MM.1S (cell line): ENCODE measurements at places on chromosomes 12 and 14.

- no peaks in the 10 kb centered on the region for H3K27me3 ChIP-seq
- DNase-seq: no peak
- no peak overlapping the region for H3K4me3 ChIP-seq
- no peaks in the 10 kb centered on the region for H3K4me1 ChIP-seq
- H3K27ac ChIP-seq: no peak overlapping the region
These were observed 305.9 kb downstream of the NUAK1 start for GRCh38 chr12:105832806-105833205.

DNA sequence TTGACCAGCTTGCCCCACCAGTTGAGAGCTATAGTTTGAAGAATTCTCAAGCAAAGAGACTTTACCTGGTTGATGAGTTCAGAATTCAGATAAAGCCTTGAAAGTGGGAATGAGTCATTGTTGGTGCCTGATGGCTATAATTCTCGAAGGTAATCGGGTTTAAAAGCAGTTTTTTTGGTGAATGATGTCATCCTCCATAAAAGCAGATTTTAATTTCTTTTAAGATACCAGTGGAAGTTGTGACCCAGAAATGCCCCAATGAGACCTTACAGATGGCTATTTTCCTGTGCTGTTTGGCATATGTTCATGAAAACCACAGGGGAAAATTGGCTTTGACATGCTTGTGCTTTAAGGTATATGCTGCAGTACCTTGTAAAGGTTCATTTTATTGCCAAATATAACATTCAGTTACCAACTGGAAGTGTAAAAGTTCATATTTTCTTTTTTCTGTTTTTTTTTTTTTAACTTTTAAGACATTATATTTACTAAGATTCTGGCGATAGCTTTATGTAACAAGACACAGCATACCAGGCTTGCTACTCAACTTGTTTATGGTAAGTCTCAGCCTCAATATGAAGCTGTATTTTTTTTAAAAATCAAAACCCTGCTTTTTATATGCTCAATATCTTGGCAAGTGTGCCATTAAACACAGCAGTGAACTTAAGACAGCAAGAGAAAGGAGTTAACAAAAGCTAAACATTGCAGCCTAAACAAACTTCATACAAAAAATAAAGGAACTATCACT lies 119.3 kb downstream of the LMNTD1 start:
- no peaks in the 10 kb centered on the region for H3K36me3 ChIP-seq
- H3K4me3 ChIP-seq: no peak overlapping the region
- DNase-seq: peak; percentile 8
- H3K4me1 ChIP-seq: peaks cover 21% of the 10 kb centered on the region

DNA sequence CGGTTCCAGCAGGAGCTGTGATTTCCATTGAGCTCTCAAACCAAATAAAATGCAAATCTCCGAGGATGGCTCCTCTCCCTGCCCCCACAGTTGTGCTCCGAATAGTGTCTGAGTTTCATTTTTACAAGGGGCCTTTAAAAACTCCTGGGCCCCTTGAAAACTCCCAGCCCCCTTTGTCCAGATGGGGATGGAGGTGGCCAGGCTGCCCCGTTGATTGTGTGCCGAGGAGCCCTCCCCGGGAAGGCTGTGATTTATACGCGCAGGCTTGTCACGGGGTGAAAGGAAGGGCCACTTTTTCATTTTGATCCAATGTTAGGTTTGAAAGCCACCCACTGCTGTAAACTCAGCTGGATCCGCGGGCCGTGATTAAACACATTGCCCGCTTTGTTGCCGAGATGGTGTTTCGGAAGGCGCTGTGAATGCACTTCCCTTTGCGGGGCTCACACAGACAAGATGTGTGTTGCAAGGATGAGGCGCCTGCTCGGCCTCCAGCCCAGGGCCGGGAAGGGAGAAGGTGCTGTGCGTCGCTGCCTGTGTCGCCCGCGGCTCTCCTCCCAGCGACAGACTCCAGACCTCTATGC lies 98.8 kb downstream of the TMEM132C start:
- H3K27me3 ChIP-seq: no peaks in the 10 kb centered on the region
- no peaks in the 10 kb centered on the region for H3K4me1 ChIP-seq
- H3K36me3 ChIP-seq: no peaks in the 10 kb centered on the region

DNA sequence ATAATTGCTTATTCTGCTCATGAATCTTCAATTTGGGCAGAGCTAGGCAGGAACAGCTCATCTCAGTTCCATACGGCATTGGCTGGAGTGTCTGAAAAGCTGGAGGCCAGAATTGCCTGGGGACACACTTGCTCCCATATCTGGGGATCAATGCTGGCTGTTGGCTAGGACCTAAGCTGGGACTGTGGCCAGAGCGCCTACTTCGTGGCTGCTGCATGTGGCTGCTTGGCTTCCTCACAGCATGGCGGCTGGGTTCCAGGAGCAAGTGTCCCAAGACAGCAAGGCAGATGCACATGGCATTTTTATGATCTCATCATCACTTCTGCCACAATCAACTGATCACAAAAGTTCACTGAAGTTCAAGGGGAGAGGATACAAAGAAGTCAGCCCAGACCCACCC lies 200.2 kb downstream of the TTC8 start:
- no peaks in the 10 kb centered on the region for H3K4me1 ChIP-seq
- H3K27ac ChIP-seq: no peak overlapping the region
- no peak for DNase-seq
- H3K27me3 ChIP-seq: no peaks in the 10 kb centered on the region

DNA sequence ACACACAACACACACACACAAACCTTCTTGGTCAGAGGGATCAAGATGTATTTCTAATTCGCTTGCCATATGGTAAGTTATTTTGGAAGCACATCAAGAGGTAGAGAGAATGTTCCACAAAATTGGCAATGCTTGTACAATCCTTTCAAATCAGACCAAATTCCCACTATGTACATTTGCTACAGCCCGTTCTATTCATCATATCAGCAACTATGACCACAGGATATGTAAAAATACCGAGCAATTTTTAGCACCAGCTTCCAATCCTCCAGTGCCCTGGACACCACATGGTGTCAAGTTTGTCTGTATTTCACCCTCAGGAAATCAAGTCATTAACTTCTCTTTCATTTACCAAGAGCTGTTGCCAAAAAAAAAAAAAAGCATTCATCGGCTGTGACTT lies 21.2 kb downstream of the TBX5 start:
- H3K4me1 ChIP-seq: no peaks in the 10 kb centered on the region
- no peak overlapping the region for H3K4me3 ChIP-seq
- no peak for DNase-seq
- H3K27ac ChIP-seq: no peak overlapping the region

GRCh38 chr12:132651444-132652100 lies 33.0 kb downstream of the P2RX2 start:
- H3K27me3 ChIP-seq: no peaks in the 10 kb centered on the region
- DNase-seq: no peak
- H3K4me3 ChIP-seq: no peak overlapping the region
- no peaks in the 10 kb centered on the region for H3K4me1 ChIP-seq
- H3K36me3 ChIP-seq: no peaks in the 10 kb centered on the region

DNA sequence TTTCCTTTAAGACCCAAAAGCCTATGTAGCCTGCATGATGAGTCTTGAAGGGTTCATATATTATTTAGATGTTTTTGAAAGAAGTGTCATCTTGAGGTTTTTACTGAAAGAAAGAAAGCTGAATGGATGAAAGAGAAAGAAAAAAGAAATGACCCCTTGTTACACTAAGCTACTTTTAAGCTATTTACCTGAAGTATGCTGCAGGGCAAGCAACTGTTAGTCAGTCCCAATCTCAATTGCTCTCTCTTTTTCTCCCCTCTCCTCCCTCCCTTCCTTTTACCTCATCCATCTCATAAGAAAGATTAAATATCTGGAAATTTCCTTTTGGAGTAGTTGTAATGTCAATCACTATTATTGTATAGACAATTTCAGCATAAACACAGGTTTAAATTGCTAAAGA lies 512.4 kb downstream of the TMTC2 start:
- H3K4me3 ChIP-seq: no peak overlapping the region
- no peaks in the 10 kb centered on the region for H3K4me1 ChIP-seq
- no peaks in the 10 kb centered on the region for H3K27me3 ChIP-seq
- no peak for DNase-seq
- no peak overlapping the region for H3K27ac ChIP-seq
- no peaks in the 10 kb centered on the region for H3K36me3 ChIP-seq

DNA sequence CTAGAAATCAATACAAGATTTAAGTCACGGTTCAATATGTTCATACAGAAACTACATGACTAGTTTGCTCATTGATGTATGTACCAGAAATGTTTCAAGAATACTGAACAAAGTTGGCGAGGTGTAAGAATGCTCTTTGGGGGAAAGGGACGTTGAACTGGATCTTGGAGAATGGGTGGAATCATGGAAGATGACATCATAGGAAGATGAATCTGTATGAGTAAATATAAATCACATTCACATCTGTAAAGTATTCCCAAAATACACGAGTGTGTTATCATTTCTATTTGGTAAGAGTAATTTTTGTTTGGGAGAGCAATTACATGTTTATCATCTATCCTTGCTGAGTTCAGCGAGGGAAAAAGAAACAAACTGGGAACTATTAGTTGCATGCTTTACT lies 162.2 kb upstream of the TMTC1 start:
- H3K4me1 ChIP-seq: no peaks in the 10 kb centered on the region
- no peaks in the 10 kb centered on the region for H3K27me3 ChIP-seq
- H3K4me3 ChIP-seq: no peak overlapping the region
- H3K27ac ChIP-seq: no peak overlapping the region

DNA sequence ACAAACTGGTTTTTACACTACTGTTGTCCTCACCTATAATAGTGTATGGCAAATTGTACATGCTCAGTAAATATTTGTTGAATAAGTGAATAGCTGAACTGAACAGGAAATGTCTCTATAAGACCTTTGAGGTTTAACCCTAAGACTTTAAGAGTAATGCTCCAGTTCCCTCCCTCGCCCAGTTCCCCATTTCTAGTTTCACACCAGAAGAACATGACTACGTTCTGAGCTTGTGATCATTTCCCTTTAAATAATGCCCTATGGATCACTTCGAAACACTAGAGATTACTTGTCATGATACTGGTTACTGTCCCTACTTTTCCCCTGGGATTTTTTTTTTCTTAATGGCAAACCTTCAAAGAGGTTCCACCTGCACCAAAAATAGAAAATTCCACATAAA lies 69.3 kb downstream of the PRKD1 start:
- H3K27me3 ChIP-seq: no peaks in the 10 kb centered on the region
- H3K4me1 ChIP-seq: peaks cover 9% of the 10 kb centered on the region; the same call in 1 of the 2 replicates
- DNase-seq: peak; percentile 46
- H3K27ac ChIP-seq: peak overlapping the region; percentile 80
- H3K36me3 ChIP-seq: no peaks in the 10 kb centered on the region

GRCh38 chr14:28603606-28604005 lies 163.0 kb upstream of the FOXG1 start:
- H3K4me1 ChIP-seq: no peaks in the 10 kb centered on the region
- H3K27ac ChIP-seq: no peak overlapping the region
- no peaks in the 10 kb centered on the region for H3K36me3 ChIP-seq
- H3K27me3 ChIP-seq: no peaks in the 10 kb centered on the region

DNA sequence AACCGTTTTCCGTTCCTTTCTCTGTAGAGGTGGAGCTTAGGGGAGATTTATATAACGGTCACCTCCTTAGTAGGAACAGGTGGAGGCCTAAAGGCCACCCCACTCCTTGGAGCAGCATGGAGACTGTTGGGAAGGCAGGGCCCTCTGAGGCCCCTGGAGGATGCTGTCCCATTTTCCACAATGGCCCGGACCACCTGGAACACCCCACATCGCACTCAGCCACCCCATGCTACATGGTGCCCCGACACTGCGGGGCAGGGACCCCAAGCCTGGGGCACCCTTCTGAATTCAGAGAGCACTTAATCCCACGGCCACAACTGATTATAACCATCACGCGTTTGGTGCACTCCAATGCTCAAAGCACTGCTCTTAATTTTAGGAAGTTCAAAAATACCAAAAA lies 41.4 kb downstream of the C14orf132 start:
- no peak overlapping the region for H3K27ac ChIP-seq
- H3K36me3 ChIP-seq: no peaks in the 10 kb centered on the region
- no peak overlapping the region for H3K4me3 ChIP-seq
- DNase-seq: no peak

DNA sequence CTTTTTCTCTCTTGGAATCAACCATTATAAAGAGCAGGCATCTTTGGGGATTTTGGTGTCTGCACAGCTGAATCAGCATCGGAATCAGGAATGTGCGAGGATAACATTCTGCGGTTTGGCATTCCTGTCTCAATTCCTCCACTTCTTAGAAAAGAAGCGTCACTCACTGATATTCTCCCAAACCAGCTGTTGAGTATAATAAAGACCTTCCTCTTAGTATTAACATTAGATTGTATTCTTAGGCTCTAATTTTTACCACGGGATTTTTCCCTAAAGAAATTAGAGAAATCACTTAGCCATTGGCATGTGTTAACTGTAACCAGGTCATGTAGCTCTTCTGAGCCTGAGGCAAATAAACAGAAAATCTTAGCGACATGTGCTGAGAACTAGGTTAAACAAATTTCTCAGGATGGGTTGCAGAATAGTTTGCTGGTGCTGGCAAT lies 128.7 kb downstream of the TMX1 start:
- no peaks in the 10 kb centered on the region for H3K36me3 ChIP-seq
- no peak for DNase-seq
- no peak overlapping the region for H3K27ac ChIP-seq
- H3K4me1 ChIP-seq: no peaks in the 10 kb centered on the region
- no peak overlapping the region for H3K4me3 ChIP-seq

GRCh38 chr12:131808744-131809371 lies 19.3 kb upstream of the MMP17 start:
- H3K36me3 ChIP-seq: no peaks in the 10 kb centered on the region
- H3K27ac ChIP-seq: no peak overlapping the region
- H3K4me3 ChIP-seq: no peak overlapping the region; the same call in 1 of the 2 replicates
- no peak for DNase-seq
- H3K27me3 ChIP-seq: no peaks in the 10 kb centered on the region

GRCh38 chr14:70692210-70692609 lies 50.5 kb downstream of the TTC9 start:
- no peaks in the 10 kb centered on the region for H3K27me3 ChIP-seq
- H3K27ac ChIP-seq: peak overlapping the region; percentile 88
- H3K4me1 ChIP-seq: peaks cover 9% of the 10 kb centered on the region
- no peaks in the 10 kb centered on the region for H3K36me3 ChIP-seq

GRCh38 chr12:130700492-130701401 lies 15.4 kb downstream of the RIMBP2 start:
- H3K36me3 ChIP-seq: no peaks in the 10 kb centered on the region
- no peak for DNase-seq
- H3K4me1 ChIP-seq: no peaks in the 10 kb centered on the region
- H3K27me3 ChIP-seq: no peaks in the 10 kb centered on the region

GRCh38 chr14:91387951-91388381 lies 29.7 kb downstream of the CCDC88C start:
- H3K27ac ChIP-seq: peak overlapping the region; percentile 94
- peaks cover 81% of the 10 kb centered on the region for H3K4me1 ChIP-seq
- peak overlapping the region; percentile 5; the same call in 1 of the 2 replicates for H3K4me3 ChIP-seq

- H3K4me3 ChIP-seq: no peak overlapping the region
- H3K4me1 ChIP-seq: no peaks in the 10 kb centered on the region
- H3K27me3 ChIP-seq: no peaks in the 10 kb centered on the region
- H3K27ac ChIP-seq: no peak overlapping the region
These were observed 28.6 kb downstream of the EML1 start for GRCh38 chr14:99821519-99822508.

- H3K4me1 ChIP-seq: no peaks in the 10 kb centered on the region
- no peak overlapping the region for H3K27ac ChIP-seq
- H3K27me3 ChIP-seq: no peaks in the 10 kb centered on the region
- no peaks in the 10 kb centered on the region for H3K36me3 ChIP-seq
These were observed 122.3 kb upstream of the NTF3 start for GRCh38 chr12:5309654-5310053.

GRCh38 chr14:96173636-96174475 lies 30.8 kb upstream of the BDKRB2 start:
- no peak overlapping the region for H3K27ac ChIP-seq
- DNase-seq: no peak
- H3K36me3 ChIP-seq: no peaks in the 10 kb centered on the region
- no peak overlapping the region for H3K4me3 ChIP-seq

- no peaks in the 10 kb centered on the region for H3K36me3 ChIP-seq
- no peaks in the 10 kb centered on the region for H3K4me1 ChIP-seq
- no peak overlapping the region for H3K4me3 ChIP-seq
- H3K27ac ChIP-seq: no peak overlapping the region
These were observed 3.7 kb upstream of the ANKLE2 start for GRCh38 chr12:132765361-132765760.
